M059J (cell line): ENCODE measurements at places on chromosomes 3 and 15. TPM values are rescaled to one million over a fixed set of nuclear protein-coding genes. Genes with fewer than 3 reads are reported as not detected.
A peak's percentile ranks its signal among the peaks of the same experiment; 100 is the strongest.

GRCh38 chr3:108006077-108006771 lies 84.6 kb downstream of the CD47 start:
- no peak for DNase-seq

DNA sequence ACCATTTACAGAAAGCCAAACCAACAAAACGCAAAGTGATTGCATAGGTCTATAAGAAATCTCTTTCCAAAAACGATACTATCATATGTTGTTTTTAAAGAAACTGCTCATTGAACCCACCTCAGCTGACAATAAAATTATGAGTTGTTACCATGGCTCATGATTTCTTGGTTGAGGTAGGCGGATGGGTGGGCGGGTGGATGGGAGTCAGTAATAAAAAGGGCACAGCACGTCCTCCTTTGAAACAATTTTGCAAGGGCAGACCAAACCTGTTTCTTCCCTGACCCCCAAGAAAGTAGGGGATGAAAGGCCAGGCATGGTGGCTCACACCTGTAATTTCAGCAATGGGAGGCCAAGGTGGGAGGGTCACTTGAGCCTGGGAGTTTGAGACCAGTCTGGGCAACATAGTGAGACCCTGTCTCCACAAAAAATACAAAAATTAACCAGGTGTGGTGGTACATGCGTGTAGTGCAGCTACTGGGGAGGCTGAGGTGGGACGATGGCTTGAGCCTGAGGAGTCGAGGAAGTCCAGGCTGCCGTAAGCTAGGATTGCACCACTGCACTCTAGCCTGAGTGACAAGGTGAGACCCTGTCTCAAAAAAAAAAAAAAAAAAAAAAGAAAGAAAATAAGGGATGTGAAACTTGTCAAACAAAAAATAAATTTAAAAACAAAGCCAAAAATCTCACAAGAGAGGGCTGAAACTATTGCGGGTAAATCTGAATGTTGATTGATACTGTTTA lies 2.1 kb downstream of the ABHD10 start:
- no peak for DNase-seq

DNA sequence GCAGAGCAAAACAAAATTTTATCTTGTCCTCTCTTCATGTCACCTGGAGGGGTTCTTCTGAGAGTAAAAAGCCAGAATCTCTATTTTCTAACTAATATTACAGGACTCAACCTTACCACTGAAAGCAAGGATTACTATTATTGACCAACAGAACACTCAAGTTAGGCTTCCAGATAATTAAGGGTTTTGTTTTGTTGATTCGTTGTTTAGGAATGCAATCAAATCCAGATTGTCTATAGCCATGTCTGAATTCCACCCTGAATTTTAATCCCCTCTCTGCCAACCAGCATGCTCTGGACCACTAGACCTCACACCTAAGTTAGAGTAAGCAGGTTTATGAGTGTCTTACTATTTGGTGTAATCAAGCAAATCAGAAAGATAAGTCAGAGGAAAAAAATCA lies 90.7 kb downstream of the PEAK1 start:
- peak; percentile 10 for DNase-seq

GRCh38 chr15:71853543-71853942 lies 43.2 kb downstream of the NR2E3 start:
- no peak for DNase-seq

- no peak for DNase-seq
Measured at GRCh38 chr3:48058091-48058490, 41.9 kb upstream of the MAP4 start.

- no peak for DNase-seq
Measured at GRCh38 chr3:149917124-149917667, 53.5 kb downstream of the PFN2 start.

CHRFAM7A gene
- total RNA-seq = 1.1 and 2.4 TPM in 2 replicates

CNTN4 gene
- total RNA-seq = not detected in 2 replicates

WDR93 gene
- total RNA-seq = 0.25 TPM in 1 of 2 replicates, not detected in the other

CCDC9B gene
- total RNA-seq = 9.4 and 14.1 TPM in 2 replicates

PLA1A gene
- total RNA-seq = not detected in 2 replicates

SCN11A gene
- not detected in 2 replicates for total RNA-seq

TEX9 gene
- 3.0 and 4.3 TPM in 2 replicates for total RNA-seq

NR1I2 gene
- not detected in 2 replicates for total RNA-seq

SPATA12 gene
- total RNA-seq = 0.07 TPM in 1 of 2 replicates, not detected in the other

C2CD4A gene
- total RNA-seq = 0.05 TPM in 1 of 2 replicates, not detected in the other
